Muscle of back (tissue), 13 donors: ENCODE measurements at places on chromosomes 1 and 21. TPM values are rescaled to one million over a fixed set of nuclear protein-coding genes. Genes with fewer than 3 reads are reported as not detected.

- no peak for DNase-seq
Measured at GRCh38 chr1:168088511-168089325, 48.0 kb downstream of the GPR161 start.

GRCh38 chr1:169586067-169586394 lies 250 bp downstream of the F5 start:
- no peak for DNase-seq

The CPLANE2 gene
- 2.3 TPM for polyA plus RNA-seq

The VASH2 gene
- 46.8 TPM for polyA plus RNA-seq

The SLC6A17 gene
- 1.7 TPM for polyA plus RNA-seq

GRCh38 chr1:110756506-110756905 lies 81.8 kb upstream of the KCNA3 start:
- DNase-seq = peak; percentile 74

- no peak for DNase-seq
Measured at GRCh38 chr21:36839123-36839522, 127.3 kb downstream of the HLCS start.

- DNase-seq = no peak
Measured at GRCh38 chr1:37513795-37514349, 694 bp downstream of the MEAF6 start.

DNA sequence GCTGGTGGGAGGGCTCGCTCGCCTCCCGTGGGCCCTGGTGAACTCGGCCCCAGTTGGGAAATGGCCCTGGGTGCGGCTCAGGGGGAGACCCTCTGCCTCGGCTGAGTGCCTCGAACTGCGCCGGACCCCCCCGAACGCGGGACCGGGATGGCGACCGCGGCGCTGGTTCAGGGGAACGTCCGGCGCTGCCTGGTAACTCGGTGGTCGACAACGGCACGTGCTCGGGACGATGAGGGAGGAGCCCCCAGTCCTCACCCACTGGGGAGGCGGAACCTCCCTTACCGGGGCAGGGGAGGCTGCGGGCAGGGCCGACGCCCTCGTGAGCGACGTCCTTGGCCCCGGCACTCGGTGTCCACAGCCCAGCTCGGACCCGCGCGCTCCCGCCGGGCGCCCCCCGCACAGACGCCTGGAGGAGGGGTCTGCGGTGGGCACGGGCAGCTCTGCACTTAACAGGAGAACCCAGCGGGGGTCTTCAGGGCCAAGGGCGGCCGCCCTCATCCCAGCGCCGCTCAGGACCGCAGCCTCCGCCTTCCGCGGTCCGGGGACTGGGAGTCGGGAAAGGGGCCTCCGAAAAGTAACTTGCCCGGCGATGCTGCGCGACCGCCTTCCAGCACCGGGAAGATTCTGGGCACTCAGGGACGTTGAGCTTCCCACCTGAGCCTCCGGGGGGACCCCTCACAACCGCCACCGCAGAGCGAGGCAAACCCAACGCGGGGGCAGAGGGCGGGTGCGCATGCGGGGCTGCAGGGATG lies 1.7 kb downstream of the HES4 start:
- DNase-seq = no peak

DNA sequence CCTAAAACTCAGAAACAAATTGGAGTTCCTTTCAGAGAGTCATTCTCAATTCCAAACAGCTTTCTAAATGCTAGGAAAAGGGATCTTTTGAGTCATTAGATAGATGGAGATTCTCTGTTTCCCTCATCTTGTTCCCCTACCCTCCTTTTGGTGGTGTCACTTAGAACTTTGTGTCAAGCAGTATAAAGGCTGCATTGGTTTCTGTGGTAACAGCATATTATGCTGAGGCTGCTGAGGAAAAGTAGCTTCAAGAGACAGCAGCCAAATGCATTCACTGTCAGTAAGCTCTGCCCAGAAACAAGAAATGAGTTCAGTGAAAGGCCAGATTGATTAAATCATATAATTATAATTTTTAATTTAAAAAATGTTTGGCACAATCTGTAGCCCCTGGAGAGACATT lies 144.1 kb downstream of the LRRC40 start:
- DNase-seq = peak; percentile 63

The CELA2B gene
- polyA plus RNA-seq = 2.9 TPM

GRCh38 chr1:17141441-17142197 lies 22.4 kb upstream of the PADI2 start:
- DNase-seq = no peak

DNA sequence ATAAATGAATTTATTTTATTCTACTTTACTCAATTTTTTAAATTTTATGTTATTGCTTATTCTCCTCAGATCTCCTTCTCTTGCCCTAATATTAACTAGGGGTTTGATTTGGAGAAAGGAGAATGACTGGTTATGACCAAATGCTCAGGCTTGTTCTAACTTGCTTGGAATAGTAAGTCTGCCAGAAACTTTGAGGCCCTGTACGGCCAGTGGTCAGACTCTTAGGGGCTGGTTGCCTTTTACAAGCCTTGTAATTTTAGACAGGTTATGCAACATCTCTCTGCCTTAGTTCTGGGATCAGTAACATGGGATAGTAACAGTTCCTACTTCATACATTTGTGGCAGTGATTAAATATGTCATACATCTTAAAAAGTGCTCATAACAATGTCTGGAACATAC lies 279.5 kb downstream of the DUSP10 start:
- DNase-seq = no peak

GRCh38 chr1:244092293-244092963 lies 41.3 kb downstream of the ZBTB18 start:
- no peak for DNase-seq

The PDC gene
- 0.34 TPM for polyA plus RNA-seq

The FGR gene
- polyA plus RNA-seq = 1.1 TPM

DNA sequence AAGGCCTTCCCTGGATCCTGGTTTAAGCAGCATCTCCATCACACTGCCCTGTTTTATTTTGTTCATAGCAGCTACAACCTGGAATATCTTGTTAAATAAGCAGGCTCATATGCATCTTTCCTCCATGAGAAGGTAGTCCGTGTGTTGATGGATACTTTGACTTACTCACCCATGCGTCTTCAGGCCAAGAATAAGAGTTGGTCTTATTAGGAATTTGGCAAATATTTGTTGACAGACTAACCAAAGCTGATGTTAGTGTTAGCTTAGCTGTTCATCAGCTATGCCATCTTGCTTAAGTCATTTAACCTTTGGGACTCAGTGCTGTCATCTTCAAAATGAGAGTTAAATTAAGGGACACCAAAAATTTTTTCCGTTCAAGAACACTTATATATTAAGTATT lies 59.2 kb downstream of the SASS6 start:
- no peak for DNase-seq

The LCE5A gene
- not detected for polyA plus RNA-seq

DNA sequence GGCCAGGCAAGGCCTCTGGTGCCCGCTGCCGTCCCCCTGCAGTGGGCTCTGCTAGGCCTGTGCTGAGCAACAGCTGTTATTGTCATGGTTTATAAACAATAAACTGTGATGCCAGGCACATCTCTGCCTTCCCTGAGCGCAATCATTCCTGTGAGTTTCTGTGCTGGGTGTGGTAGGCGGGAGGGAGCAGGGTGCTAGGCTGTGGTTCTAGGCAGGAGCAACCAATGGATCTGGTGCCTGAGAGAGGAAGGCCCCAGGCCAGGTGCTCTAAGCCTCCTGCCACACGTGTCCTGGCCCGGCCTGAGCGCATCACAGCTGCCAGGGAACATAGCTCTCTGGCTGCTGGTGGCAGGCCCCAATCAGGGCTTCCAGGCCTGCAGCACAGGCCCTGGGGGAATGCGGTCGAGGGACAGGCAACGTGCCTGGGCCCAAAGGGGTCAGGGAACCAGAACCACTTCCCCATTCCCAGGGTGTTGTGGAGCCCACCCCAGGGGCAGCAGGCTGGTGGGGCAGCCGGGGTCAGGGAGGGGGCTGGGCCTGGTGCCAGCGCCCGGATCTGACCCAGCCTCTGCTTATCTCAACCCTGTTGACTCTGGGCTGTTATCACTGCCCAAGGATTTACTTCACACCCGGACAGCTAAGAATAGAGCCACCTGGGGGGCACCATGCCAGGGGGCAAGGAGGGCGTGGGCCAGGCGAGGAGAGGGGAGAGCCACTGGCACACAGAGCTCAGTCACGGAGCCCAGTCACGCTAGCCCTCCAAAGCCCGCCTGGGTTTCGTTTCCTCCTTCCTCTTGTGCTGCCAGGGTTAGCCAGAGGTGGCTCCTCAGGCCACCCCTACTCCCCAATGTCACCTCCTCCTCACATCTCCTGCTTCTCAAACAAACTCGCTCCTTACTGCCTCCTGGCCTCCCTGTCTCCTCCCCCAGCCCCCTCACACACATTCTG lies 11.5 kb downstream of the TRIM46 start:
- no peak for DNase-seq

GRCh38 chr1:209433649-209434031 lies 149.9 kb upstream of the CAMK1G start:
- DNase-seq = no peak

DNA sequence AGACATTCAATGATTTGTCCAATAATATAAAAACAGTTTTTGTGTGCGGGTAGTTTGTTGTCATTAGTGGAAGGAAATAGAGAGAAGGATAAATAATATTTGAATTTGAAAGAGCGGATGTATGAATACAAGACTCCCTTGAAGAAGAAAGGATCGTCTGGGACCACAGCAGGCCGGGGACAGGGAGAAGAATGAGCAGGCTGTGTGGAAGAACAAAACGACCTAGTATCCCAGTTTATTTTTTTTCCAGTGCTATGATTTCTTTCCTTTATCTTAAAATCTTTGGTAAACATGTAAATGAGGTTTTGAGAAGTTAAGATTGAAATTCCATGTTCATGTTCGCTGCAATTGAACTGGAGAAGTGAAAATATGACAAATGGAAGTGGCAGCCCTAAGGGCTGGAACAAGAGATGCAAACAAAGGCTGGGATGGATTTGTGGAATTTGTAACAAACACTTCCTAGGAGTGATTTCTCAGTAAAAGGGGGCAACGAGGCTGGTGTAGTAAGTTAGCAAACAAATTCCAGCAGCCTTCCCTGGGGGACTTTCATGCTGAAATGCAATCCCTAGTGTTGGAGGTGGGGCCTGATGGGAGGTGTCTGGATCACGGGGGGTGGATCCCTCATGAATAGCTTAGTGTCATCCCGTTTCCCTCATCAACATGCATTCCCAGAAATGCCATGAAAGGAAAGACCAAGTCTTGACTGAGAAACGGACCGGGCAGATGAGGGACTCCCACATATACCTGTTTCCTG lies 10.2 kb upstream of the IFI16 start:
- DNase-seq = peak; percentile 94

GRCh38 chr21:42237577-42237976 lies 18.6 kb downstream of the ABCG1 start:
- no peak for DNase-seq

The SLAMF7 gene
- polyA plus RNA-seq = 0.63 TPM

DNA sequence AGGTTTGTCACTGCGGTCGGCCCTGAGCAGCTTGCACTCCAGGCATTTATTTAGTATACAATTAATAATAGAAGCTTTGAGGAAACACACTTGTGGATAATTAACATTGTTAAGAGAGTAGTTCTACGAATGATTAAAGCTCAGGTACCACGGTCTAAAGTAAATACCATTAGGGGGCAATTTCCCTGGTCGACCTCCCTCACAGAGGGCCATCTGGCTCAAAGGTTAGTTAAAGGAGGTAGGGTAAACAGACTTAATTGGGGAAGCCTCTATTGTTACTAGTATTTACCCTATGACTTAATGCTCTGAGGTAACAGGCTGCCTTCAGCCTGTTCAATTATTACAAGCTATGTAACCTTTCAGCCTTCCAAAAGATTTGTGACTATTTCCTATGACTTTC lies 122.3 kb upstream of the SLC44A3 start:
- no peak for DNase-seq

DNA sequence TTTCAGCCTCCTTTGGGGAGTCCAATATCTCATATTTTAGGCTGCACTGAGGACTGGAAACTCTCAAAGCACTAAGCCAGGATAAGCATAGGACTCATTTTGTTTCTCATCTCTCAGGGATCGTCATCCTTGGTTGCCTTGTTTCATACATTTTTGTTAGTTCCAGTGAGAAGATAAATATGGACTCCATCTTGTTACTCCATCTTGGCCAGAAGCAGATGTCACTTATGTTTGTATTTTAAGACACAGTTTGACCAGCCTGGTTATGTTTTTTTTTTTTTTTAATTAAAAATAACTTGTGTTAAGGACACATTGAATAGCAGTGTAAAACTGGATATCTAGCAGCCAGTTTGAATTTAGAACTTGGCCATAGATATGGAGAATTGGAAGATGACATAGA lies 34.7 kb downstream of the DISP3 start:
- no peak for DNase-seq

DNA sequence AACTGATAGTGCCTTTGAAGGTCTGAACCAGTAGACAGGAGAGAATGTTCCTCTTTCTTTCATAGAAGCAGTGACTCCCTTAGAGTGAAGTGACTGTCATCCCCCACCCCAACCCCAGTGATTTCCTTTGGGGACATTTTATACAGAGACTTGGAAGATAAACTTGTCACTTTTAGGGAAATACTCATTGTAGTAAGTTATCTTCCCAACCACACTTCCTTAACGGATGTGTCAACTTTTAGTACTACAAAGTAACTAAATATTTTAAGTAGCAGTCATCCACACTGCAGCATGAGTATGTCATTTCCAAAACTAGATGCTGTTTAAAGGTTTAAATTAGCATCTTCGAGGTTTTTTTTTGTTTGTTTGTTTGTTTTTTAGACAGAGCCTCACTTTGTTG lies 13.7 kb downstream of the LRRC8B start:
- no peak for DNase-seq

- DNase-seq = no peak
Measured at GRCh38 chr1:224061436-224061835, 52.5 kb upstream of the FBXO28 start.

The LIN28A gene
- 0.03 TPM for polyA plus RNA-seq

The GCSAML gene
- polyA plus RNA-seq = 0.24 TPM

- no peak for DNase-seq
Measured at GRCh38 chr21:41006636-41007035, 159.7 kb upstream of the DSCAM start.

The TNNT2 gene
- 1,015 TPM for polyA plus RNA-seq

The BECN2 gene
- polyA plus RNA-seq = 0.65 TPM

The FCER1G gene
- polyA plus RNA-seq = 17.1 TPM

DNA sequence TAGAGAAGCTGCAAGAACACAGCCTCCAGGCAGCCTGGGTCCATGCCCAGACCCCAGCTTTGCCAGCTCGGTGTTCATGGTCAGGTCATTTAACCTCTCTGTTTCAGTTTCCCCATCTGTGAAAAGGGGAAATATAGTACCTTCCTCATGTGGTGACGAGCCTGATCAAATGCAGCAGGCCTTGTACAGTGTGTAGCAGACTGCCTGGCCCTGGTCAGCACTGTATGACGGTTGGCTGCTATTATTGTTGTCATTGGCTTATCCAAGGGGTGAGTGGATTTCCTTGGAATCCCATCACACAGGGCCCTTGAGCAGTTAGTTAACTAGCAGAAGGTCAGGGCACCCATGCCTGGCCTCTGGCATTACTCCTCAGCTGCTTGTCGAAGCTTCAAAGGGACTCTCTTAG lies 6.6 kb upstream of the TMEM51 start:
- DNase-seq = no peak

DNA sequence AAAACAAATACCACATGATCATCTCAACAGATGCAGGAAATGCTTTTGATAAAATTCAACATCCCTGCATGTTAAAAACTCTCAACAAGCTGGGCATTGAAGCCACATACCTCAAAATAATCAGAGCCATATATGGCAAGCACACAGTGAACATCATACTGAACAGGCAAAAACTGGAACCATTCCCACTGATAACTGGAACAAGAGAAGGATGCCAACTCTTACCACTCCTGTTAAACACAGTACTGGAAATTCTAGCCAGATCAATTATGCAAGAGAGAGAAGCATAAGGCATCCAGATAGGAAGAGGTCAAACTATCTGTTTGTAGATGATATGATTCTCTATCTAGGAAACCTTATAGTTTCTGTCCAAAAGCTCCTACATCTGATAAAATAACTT lies 91.6 kb downstream of the DNAH14 start:
- DNase-seq = no peak
